ENCODE measurements at places on chromosomes 11 and 22.

GRCh38 chr22:36351921-36352802, 35.6 kb downstream of the MYH9 start:
- DNase-seq, result no peak

DNA sequence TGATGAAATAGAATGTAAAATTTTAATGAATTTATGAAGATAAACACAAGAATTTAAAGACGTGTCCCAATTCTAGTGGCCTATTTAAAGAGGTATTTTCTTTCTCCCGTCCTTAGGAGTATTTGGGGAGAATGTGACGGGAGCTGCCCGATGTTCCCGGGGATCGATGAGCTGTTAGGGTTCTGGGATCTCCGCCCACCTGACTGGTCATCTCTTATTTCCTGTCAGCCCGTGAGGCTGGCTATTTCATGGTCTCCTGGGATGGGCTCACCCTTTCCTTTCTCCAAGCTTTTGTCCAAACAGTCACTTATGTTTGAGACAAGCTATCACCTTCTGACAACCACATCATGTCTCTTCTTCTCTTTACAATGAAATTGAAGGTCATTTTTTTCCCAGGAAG, 16.9 kb upstream of the CLMP start:
- DNase-seq, result no peak

DNA sequence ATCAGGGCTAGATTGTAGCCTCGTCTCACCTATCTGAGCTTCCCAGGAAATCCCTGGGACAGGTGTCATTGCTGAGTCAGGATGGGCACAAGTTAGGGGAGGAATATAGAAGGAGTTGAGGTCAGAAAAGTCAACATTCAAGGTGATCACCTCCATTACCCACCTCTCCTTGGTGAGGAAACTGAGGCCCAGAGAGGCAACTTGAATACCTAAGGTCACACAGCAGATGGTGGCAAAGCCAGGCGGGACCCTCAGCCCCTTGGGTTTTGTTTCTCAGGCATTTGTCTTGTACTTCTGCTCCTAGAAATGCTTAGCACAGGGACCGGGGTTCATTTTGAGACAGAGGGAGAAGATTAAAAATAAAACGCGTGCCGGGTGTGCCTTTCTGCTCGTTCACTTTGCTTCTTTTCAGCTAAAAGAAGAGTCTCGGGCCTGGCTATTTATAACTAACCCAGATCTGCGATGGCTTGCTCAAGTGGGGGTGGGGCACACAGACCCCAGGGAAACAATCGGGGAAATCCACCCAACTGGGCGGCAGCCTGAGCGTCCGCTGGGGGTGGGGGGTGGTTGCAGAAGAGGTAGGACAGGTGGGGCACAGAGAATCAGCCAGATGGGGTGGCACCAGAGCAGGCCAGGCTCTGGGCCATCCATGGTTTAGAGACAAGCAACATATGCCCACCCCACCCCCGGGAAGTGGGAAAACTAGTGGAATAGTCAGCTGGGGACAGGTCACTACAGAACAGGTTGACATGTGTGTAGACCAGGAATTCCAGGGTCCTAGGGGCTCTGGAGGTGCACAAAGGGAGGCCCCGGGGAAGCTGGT, 3.9 kb upstream of the GNAZ start:
- no peak for DNase-seq

DNA sequence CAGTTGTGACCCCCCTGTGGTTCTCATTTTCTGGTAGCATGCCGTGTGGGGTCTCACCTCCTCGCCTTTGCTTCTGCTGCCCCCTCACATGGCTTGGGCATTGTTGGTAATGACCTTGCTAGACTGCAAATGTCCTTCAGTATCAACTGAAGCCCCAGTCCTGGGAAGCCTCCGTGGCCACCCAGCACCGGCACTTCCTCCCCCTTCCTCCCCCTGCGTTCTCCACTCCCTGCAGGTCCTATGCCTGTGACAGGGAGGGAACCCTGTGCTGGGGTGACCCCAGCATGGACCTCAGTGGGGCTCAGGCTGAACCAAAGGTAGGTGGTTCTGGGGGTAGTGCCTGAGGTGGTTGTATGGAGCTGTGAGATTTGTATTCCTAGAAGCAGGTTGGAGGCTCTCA, 5.9 kb downstream of the ST3GAL4 start:
- no peak for DNase-seq
